ENCODE measurements at places on chromosomes 11 and 22.
A peak's percentile ranks its signal among the peaks of the same experiment; 100 is the strongest.

DNA sequence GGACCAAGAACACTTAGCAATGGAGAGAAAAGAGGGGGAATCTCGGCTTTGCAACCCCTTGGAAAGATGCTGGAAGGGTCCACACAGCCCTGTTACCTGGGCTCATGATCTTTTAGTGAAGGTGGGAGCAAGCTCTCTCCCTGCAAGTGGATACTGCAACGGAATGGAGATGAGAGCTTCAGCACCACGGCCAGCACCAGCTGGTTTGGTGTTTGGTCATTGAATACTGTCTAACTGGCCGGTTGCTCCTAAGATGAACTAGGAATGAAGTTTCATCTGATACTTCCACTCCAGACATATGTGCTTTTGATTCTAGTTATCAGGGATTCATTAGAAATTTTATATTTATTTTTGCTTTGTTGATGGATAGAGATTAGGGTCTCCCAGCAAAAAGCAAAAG is 16.3 kb downstream of the HTR3A start:
- no peak for DNase-seq

- no peak for DNase-seq
Measured at GRCh38 chr11:1193326-1194230, 29.3 kb upstream of the MUC5B start.

DNA sequence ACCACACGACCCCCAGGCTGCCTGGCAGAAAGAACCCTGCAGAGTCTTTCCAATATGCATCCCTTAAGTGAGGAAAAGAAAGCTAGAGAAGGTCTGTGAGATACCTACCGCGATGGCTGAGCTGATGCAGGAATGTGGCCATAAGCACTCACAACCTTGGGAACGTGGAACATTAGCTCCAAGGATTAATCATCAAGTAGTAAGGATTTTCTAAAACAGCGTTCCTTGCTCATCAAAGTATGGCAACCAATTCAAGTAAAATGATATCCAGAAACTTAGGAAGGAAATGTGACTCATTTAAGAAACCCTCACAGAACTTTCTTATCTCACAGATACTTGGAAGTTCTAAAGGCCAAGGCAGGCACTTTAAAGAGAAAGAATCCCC is 12.8 kb downstream of the PACSIN2 start:
- DNase-seq: no peak

DNA sequence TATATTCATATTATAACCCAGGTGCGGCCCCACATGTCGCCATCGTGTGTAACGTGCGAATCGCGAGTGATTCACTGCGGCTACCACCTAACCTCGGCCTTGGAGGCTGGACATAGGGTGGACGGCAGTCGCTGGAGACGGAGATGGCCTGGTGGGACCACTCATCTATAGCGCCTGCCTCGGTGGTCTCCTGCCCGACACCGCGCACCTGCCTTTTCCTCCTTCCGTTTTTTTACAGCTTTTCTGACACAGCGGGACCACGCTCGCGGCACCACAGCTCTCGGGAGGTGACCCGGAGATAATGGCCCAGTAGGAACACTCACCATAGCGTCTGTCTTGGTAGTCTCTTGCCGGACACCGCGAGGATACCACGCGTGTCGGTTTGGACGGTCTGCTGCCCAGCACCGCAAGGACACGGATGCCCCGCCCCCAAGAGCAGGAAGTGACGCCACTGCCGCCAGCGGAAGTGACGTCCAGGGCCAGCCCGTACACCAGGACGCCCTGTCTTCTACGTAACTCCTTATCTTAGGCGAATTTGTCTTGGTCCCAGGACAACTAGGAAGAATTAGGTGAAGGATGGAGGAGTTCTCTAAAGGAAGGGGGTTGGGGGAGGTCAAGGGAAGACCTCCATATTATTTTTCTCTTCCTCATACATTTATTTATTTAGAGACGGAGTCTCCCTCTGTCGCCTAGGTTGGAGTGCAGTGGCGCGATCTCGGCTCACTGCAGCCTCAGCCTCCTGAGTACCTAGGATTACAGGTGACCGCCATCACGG is 6.4 kb downstream of the SNU13 start:
- DNase-seq: no peak

GRCh38 chr11:34002420-34002819 is 49.1 kb upstream of the CAPRIN1 start:
- DNase-seq: peak; percentile 90

- DNase-seq: no peak
Measured at GRCh38 chr22:29288837-29289236, 17.6 kb upstream of the GAS2L1 start.

DNA sequence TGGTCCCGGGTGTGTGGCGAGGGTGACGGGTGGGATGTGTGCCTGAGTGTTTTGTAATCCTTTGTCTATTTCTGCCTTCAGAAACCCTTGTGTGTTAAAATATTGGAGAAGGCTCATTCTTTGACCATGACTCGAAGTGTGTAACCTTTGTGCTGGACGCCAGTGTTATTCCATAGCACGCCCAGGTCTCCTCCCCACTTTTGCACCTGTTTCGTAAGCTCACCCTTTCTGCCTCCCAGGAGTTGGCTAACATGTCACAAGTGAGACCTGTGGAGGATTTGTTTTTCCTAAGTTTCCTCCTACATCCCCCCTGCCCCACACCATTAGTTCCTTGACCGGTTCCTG is 382 bp downstream of the C11orf54 start:
- peak; percentile 68 for DNase-seq

DNA sequence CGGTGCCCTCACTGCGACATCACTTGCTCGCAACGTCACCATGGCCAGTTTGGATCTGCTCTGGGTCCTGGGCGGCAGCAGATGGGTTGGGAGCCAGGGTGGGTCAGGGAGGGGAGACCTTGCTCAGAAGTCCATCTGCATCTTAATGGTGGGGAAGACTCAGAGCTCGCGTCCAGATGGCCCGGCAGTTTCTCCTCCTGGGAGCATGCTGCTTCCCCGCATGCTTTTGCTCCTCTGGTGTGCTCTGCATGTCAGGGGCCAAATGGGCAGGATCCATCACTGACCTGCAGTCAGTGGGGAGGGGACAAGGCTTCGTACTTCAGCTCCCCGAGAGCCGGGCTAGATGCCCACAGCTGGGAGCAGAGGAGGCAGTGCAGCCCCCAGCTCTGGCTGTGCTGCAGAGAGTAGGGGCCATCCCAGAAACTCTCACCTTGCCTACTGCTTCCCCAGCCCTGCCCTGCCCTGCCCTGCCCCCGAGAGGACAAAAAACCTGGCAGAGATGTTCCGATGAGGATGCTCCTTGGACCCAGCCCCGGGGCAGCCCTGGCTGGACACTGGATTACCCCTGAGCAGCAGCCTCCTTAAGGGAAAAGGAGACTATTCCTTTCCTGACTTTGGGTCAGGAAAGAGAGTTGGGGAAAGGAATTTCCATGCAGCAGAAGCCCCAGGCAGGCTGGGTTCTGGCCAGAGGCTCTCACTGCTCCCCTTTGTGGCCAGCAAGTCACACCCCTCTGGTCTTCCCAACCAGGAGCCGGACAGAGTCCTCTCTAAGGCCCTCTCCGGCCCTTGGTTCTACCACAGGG is 149.9 kb downstream of the PKNOX2 start:
- no peak for DNase-seq

DNA sequence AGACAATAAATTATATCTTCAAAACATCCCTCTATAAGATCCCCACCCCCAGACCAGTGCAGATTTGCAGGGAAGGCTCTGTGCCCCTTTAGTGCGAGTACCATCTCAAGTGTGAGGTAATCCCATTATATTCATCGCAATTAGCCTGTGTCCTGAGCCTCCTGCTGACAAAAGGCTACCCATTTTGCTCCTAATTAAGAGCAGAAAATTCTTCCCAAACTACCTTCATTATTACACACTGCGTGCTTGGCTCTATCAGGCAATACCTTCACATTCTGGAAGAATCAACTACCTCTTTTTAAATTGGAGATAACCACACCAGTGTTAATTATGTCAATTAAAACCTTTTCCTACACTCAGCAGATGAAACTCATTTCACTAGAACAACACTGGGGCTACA is 1133.4 kb upstream of the CCDC90B start:
- DNase-seq: peak; percentile 87

- DNase-seq: peak; percentile 56
Measured at GRCh38 chr11:69044111-69045013, 4.4 kb upstream of the TPCN2 start.

DNA sequence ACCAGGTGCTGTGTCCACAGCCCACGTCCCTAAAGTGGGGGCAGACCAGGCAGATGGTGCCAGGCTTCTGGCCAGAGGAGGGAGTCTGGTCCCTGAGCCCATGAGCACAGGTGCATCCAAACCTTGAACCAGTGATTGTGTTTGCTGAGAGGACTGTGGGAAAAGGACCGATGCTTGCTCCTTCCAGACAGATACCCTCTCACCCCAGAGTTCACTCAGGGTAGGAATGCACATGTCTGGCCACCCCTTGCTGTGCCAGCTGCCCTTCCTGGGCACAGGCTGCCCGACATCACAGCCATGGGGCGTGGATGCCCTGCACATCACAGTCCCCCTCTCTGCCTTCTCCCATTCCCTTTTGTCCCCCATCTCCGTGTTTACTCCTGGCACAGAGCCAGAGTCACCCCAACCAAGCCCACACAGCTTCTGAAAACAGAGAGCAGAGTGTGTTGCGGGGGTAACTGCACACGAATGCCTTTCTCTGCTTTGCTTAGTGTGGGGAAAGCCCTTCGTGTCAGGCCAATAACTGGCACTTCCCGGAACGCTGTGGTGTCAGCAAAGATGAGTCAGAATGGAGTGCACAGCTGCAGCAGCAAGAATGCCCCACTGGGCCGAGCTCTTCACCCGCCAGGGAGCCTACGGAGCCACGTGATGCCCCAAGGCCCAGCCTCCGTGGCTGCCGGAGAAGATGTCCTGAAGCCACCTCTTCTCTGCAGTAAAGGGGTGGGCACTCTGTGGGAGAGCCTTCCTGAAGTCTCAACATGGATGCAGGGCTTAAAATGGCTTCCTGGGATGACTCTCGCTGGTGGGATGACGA is 7.6 kb downstream of the CARS1 start:
- peak; percentile 14 for DNase-seq

DNA sequence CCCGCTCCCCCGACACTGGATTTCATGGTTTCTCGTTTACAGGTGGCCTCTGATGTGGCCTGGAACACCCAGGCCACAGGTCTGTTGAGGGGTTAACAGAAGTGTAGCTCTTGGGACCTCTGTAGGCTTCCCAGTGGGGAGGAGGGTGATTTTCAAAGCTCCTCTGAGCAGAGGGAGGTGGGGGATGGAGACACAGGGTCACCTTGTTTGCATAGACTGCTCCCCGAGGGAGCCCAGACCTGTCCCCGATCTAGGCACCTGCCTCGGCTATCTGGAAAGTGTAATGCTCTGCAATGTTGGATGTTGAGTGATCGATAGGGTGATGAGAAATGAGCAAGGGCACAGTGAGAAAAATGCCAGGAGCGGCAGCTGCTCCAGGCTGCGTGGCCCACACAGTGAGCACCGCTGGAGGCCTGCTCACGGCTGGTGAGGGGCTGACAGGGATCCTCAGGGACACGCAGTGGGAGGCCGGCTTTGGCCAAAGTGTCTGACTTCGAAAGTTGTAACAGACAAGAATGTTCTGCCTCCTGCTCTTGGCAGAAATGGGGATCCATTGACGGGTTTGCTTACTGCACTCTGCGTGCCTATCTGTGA is 594.1 kb downstream of the BRD1 start:
- DNase-seq: no peak

- DNase-seq: no peak
Measured at GRCh38 chr11:64204080-64204440, 2.5 kb upstream of the FERMT3 start.

DNA sequence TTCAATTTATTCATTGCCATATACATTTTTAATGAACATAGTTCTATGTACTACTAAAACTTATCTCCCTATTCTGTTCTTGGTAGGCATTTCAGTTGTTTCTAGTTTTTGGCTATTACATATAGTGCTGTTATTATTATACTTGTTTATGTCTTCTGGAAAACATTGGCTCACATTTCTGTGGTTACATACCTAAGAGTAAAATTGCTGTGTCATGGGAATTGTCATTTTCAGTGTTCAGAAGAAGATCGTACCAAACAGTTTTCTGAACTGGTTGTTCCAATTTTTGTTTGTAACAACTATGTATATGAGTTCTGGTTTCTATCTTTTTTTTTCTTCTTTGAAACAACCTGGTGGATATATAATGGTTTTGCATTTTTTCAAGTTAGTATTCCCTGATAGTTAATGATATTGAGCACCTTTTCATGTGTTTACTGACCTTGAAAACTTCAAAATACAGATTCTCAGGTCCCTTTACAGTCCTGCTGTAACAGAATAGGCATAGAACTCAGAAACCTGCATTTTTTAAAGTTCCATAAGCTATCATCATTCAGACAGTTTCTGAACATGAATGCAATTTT is 230.7 kb downstream of the JRKL start:
- no peak for DNase-seq

DNA sequence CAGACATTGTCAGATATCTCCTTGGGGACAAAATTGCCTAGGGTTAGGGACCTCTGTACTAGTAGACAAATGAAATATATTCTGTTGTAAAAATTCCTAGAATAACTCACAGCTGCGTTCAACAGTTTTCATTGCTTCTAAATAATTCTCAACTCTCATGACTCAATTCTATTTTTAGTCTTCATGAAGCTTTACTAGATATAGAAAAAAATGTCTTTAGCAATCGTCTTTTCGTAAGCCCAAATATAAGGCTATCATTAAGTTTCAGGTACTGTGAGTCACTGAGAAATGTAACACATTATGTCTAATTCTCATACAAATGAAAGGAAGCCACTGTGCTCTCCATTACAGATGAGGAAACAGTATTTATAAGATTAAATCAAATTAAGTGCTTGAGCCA is 6.4 kb downstream of the MMP12 start:
- no peak for DNase-seq

- peak; percentile 79 for DNase-seq
Measured at GRCh38 chr22:36595940-36596339, 67.0 kb upstream of the EIF3D start.

- DNase-seq: peak; percentile 78
Measured at GRCh38 chr11:95279921-95280868, 49.2 kb upstream of the SESN3 start.

- DNase-seq: peak; percentile 76
Measured at GRCh38 chr11:59556917-59557348, 45.6 kb downstream of the OR4D9 start.

DNA sequence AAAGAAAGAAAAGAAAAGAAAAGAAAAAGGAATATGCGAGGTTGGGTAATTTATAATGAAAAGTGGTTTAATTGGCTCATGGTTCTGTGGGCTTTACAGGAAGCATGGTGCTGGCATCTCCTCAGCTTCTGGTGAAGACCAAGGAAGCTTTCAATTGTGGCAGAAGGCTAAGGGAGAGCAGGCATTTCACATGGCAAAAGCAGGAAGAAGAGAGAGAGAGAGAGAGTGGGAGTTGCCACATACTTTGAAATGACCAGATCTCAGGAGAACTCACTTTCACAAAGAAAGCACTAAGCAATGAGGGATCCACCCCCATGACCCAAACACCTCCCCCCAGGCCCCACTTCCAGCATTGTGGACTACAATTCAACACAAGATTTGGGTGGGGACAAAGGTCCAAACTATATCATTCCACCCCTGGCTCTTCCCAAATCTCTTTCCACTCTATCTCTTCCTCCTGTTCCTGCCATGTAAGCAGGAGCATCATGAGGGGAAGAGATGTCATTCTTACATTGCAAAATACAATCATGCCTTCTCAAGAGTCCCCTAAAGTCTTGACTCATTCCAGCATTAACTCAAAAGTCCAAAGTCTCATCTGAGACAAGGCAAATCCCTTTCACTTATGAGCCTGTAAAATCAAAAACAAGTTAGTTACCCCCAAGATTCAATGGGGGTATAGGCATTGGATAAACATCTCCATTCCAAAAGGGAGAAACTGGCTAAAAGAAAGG is 38.9 kb downstream of the LINC01488 start:
- DNase-seq: no peak

All from NCI-H82 (cell line).